ENCODE measurements at places on chromosomes 2 and 18. TPM values are rescaled to one million over a fixed set of nuclear protein-coding genes. Genes with fewer than 3 reads are reported as not detected.

Gene LMAN2L
- total RNA-seq = 31.5 TPM

- no peak overlapping the region for H3K27ac ChIP-seq
- H3K27me3 ChIP-seq = no peaks in the 10 kb centered on the region
- no peaks in the 10 kb centered on the region for H3K36me3 ChIP-seq
- no peak for DNase-seq
- H3K4me3 ChIP-seq = no peak overlapping the region
- H3K4me1 ChIP-seq = no peaks in the 10 kb centered on the region
Measured at GRCh38 chr2:174449033-174449432, 37.8 kb downstream of the GPR155 start.

DNA sequence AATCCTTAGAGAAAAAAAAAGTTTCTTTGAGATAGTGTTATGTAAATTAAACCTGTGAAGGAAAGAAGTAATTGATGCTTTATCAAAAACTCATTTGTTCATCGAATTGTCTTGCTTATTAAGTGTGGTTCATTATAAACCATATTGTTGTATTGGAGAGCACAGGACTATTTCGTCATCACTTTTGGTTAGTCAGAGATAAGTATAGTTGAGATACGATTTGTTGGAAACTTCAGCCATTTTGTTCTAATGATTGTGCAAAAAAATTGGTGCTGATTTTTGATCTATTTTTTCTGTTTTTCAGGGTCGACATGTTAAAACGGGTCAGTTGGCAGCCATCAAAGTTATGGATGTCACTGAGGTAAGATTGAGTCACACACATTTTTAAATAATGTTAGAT is 92.9 kb downstream of the MAP4K4 start:
- H3K4me1 ChIP-seq = no peaks in the 10 kb centered on the region
- no peak overlapping the region for H3K4me3 ChIP-seq
- no peak overlapping the region for H3K27ac ChIP-seq
- H3K27me3 ChIP-seq = no peaks in the 10 kb centered on the region

Gene WDFY1
- total RNA-seq = 48.5 TPM

DNA sequence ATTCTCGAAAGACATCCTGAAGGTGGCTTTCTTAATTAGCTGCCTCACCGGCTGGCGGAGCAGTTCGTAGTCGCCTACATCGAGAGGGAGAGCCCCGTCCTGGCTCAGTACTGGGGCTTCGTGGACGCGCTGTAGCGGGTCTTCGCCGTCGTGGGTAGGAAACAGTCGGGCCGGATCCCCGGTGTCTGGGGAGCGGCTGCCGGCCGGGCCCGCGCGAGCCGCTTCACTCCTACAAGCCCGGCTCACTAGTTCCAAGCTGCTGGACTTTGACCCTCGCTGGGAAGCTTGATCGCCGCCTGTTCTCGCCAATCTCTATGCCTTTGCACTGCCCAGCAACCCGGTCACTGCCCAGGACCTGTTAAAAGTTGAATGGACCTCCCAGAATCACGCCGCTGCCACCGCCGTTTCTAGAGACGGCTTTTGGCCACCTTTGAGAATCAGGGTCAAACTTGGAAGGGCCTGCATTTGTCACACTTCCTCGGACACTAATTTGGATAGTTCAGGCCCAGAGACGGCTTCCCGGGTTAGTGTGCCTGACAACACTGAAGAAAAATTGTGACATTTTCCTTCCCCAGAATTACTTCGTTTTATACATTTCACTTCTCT is 41.4 kb upstream of the AKAIN1 start:
- peak overlapping the region; percentile 85 for H3K27ac ChIP-seq
- H3K27me3 ChIP-seq = no peaks in the 10 kb centered on the region
- peak overlapping the region; percentile 80 for H3K4me3 ChIP-seq
- no peak for DNase-seq

DNA sequence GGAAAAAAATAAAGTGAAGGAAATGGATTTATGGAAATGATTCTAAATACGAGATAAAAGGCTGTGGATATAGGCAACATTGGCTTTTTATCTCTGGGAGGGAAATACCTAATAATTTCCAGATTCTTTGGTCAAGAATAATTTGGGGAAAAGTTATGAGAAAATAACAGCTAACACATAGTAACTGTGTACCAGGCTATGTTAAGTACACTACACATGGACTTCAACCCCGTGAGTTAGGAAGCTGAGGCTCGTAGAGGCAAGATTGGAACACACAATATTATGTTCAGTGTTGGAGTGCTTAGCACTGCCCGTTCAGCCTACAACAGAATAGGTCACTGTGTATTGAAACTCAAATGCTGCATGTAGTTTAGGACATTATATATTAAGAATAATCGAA is 34.3 kb upstream of the GPD2 start:
- H3K27me3 ChIP-seq = no peaks in the 10 kb centered on the region
- peak overlapping the region; percentile 15 for H3K4me3 ChIP-seq
- DNase-seq = no peak
- H3K27ac ChIP-seq = no peak overlapping the region

Measured in Panc1 (cell line).